ENCODE measurements at places on chromosomes 2 and 18. TPM values are rescaled to one million over a fixed set of nuclear protein-coding genes. Genes with fewer than 3 reads are reported as not detected.
A peak's percentile ranks its signal among the peaks of the same experiment; 100 is the strongest.

GRCh38 chr2:149446748-149447147, 116.4 kb downstream of the LYPD6 start:
- no peak for DNase-seq

- DNase-seq: no peak
Observed at GRCh38 chr18:58870621-58871020, 5.9 kb downstream of the ZNF532 start.

DNA sequence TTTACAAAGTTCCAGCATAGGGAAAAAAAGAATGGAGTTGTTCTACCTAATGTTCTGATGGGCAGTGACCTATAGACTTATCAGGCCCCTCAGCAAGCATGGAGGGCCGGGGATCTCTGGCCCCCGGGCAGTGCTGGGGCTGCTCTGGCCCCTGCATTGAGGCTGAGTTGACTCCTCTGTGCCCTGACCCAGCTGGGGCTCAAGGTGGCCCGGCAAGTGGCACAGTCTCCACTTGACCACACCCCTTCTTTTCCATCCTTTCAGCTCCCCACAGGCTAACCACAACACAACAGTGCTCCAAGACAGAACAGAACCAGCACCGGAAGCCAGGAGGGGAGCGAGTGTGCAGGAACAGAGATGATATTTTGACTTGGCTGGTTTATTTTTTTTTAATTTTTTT, 19.9 kb downstream of the TOGARAM2 start:
- DNase-seq: no peak

DNA sequence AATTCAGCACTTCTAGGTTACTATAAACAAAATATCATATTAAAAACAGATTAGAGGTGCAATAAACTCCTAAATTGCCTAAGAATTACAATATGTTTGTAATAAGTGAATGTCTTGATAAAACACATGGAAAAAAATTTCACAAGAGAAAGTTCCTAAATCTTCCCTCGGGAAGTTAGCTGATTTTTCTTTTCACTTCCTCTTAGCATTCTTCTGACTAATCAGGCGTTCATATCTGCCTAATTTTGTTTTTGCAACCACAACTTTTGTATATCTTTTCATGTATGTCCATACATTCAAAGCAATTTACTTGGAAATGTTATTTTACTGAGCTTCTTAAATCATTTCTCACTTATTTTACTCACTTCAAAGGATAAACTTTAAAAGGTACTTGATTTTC, 88.5 kb downstream of the RTTN start:
- no peak for DNase-seq

GRCh38 chr2:216130346-216130971, 21.3 kb downstream of the XRCC5 start:
- DNase-seq: no peak

Gene DPP4
- 42.0 TPM for total RNA-seq

Gene TAF4B
- total RNA-seq: 29.1 TPM

DNA sequence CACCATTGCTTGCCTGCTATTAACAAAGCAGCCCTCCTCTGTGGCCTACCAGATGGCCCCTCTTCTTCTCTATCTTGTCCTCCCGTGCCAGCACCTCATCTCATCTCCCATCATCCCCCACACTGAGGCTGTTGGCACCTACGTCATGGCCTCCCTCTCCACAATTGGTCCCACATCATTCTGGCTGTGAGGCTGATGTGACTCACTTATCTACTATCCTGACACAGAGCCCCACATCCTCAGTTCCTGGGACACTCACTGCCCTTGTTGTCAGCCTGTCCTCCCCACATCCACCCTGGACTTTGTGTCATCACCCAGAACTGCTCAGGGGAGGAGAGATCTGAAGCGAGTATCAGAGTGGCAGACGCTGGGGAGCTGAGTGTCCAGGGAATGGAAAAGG, 102.9 kb downstream of the MRO start:
- no peak for DNase-seq

DNA sequence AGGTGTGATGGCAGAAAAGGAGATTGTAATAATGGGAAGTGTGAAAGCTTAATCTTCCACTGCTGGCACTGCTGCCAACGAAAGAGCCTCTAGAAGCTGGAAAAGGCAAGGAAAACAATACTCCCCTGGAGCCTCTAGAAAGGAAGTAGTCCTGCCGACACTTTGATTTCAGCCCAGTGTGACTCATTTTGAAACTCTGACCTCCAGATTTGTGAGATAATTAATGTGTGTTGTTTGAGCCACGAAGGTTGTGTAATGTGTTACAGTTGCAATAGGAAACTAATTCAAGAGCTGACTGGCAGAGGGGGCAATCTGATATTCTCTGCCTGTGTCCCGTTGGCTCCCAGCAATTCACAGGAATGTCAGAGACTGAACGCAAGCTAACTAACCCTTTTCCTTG, 219.2 kb upstream of the UBE2E3 start:
- no peak for DNase-seq

DNA sequence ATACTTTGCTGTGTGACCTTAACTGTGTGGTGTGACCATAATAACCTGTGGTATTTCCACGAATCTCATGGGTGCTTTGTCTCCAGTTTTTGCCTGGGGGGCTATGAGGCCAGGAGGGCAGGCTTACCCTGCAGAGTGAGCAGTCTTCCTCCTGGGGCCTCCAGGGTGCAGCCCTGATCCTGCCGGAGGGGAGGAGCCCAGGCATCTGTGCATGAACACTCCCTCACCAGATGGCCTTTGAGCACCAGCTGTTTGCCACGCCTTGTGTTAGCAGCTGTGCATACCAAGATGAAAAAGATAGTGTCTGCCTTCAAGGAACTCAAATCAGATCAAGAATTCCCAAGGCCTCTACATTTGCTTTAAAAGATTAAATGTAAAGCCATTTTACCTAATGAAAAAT, 75.0 kb upstream of the RBM44 start:
- DNase-seq: no peak

DNA sequence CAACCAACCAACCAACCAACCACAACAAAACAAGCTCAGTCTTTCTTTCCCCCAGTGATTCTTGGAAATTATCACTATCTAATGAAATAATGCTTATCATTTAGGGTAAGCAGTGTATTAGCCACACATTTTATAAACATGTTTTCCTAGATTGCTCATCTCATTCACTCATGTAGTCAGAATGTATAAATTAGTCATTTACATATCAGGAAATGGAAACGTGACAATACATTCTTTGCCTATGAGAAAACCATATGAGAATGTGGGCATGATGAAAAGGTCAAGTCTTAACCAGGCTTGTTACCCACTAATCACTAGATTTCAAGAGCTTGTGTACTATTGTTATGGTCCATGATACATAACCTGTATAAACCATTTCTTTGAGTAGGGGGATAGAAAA, 1583.4 kb upstream of the PIK3C3 start:
- DNase-seq: no peak

DNA sequence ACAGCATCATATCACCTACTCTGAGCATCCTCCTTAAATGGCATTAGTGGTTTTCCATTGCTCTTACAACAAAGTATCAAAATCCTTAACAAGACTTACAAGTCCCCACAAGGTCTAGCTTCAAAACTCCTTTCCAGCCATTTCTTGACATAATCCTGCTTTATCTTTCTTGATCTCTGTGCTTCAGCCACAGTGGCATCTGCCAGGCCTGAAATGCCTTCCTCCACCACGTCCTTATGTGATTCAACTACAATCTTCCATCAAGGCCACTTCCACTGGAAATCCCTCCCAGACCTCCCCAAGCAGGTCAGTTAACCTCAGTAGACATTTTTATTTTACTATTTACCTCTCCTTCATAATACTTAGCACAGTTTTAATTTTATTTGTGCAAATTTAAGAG, 83.8 kb upstream of the CCDC150 start:
- DNase-seq: no peak

GRCh38 chr2:223262946-223263345, 211.0 kb downstream of the KCNE4 start:
- no peak for DNase-seq

DNA sequence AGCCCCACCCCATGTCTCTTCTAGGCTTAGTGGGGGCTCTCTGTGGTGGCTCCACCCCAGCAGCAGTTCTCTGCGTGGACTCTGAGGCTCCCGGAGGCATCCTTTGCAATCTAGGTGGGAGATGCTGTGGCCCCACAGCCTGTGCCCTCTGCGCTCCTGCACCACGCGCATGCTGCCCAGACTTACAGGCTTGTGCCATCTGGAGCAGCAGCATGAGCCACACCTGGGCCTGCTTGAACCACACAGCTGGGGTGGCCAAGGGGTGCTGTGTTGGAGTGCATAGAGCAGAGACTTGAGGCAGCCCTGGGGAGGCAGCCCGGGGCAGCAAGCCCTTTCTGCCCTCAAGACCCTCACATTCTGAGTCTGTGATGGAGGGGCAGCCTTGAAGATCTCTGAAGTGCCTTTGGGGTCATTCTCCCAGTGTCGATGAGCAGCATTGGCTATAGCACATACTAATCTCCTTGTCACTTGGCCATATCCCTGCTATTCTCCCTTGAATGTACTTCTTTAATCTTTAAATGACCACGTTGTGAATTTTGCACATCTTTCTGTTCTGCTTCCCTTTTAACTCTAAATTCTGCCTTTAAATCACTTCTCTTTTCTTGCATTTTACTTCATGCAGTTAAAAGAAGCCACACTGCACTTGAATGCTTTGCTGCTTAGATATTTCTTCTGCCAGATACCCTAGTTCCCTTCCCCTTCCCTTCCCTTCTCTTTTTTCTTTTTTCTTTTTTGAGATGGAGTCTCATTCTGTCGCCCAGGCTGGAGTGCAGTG, 62.4 kb downstream of the NCAPH start:
- DNase-seq: no peak

- no peak for DNase-seq
Observed at GRCh38 chr2:13252615-13253014, 535.9 kb downstream of the TRIB2 start.

DNA sequence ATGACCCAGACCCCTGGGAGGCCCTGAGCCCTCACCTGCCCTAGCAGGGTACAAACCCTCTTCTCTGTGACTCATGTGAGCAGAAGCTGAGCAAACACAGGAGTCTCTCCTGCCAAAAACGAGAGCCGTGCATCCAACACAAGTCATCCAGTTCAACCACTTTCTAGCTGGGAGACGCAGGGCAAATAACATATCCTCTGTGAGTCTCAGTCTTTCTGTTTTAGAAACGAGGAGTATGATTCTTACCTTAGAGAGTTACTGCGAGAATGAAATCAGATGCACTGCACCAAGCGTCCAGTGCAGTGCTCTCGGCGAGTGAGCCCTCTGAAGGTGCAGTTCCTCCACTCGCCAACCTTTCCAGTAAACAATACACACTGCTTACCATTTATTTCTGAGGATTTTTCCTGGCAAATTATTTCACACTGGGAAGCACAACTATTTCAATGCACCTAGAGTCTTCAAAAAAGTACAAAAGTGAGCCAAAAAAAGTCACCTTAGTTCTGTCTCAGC, 331.8 kb upstream of the MYT1L start:
- DNase-seq: no peak

- no peak for DNase-seq
Observed at GRCh38 chr2:150630587-150631235, 143.2 kb upstream of the RND3 start.

- no peak for DNase-seq
Observed at GRCh38 chr18:48827291-48828193, 123.2 kb downstream of the SMAD7 start.

Gene NDUFS1
- 86.5 TPM for total RNA-seq

Gene CREG2
- not detected for total RNA-seq

Gene SPOPL
- 15.4 TPM for total RNA-seq

DNA sequence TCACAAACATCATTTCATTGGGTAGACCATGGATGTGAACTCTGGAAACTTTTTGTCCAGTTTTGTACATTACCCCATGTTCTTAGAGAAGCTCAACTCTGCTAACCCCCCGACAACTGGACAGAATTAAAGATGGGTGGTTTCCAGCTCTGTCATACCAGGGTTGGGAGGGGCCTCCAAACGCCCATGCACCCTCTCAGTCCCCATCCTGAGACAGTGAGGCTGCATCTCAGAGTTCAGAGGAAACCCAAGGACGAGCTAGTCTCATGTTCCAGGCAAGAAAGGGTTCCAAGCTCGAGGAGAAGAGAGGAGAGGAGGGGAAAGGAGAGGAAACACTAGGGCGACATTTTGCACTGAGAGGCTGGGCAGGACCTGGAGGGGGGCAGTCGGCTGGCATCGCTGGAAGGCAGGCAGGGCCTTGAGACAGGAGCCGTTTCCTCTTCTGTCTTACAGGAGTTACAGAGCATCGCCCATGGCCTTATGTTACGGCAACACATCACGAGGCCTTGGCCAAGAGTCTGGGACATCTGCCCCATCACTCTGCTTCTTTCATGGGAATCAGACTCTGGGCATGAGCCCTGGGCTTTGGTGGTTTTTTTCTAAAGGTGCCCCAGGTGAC, 16.4 kb downstream of the MAL start:
- no peak for DNase-seq

Gene RFTN2
- total RNA-seq: not detected

DNA sequence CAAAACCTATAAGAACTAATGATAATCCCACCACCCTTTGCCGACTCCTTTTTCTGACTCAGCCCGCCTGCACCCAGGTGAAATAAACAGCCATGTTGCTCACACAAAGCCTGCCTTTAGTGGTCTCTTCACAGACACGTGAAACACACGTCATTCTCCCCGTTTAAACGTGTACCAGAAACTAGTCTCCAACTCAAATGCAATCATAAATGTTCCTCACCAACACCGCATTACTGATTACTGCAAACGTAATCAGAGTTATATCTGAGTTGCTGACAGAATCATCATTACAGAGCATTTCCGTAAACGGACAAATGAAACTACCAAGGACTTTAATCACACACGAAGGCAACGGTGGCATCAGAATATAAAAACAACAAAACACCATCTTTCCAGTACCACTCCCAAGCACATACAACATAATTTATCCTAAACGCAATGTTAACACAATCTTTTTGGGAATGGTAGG, 1.9 kb downstream of the CLK1 start:
- peak; percentile 70 for DNase-seq

DNA sequence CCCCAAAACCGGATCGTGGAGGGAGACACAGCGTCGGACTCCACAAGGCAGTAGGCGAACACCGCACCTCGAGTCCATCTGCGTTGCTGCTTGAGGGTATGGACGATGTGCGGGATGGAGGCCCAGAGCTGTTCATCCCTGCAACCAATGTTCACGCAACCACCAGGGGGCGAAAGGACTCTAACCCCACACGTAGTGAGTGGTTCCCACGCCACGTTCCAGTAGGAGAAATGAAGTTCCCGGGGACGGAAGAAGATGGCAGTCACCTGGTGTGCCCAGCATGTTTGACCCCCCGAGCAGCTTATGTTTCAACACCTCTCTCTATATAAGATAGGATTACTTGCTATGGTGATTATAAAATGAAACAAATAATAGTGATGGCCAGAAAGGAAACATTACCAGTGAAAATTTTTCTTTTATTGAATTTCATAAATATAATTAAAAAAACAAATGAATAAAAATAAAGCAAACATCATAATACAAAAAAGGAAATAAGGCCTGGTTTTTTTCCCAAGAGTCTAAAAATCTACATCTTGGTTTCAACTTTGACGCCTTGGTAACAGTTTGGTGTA, 184.3 kb downstream of the SH3BP4 start:
- DNase-seq: peak; percentile 55

- DNase-seq: no peak
Observed at GRCh38 chr2:8923183-8923582, 80.3 kb downstream of the MBOAT2 start.

Measured in activated naive CD4-positive, alpha-beta T cell treated with anti-CD3 and anti-CD28 coated beads, Interleukin-2, amount 50 U/mL, for 72 hours (primary cell).